Iris pigment epithelial cell (primary cell): ENCODE measurements at places on chromosomes 7 and 10.

DNA sequence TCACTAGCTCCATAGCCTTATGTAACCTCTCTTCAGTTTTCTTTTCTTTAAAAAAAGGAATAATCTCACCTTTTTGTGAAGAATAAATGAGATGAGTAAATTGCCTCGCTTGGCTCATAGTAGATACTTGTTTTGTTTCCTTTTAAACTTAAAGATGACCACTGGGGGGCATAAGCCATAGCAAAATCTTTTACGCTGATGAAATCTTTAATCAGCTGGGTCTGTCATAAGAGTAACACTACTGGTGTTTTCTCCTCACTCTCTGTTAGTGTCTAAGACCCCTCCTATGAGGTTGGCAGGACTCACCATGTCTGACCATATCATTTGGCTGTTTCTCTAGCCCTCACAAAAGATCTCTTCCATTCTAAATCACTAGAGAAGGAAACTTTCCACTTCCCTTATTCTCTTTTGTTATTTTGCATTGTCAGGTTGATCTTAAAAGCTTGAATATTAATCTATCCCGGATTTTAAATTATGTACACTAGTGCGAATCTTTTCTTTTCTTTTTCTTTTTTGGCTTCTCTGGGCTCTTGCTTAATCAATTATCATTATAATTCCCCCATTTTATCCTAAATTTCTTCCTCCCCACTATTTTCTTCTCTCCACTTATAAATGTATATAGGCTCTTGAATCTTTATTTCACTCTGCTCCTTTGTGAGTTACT, 12.5 kb downstream of the STAG3 start:
- DNase-seq = peak; percentile 56

- DNase-seq = peak; percentile 14
Observed at GRCh38 chr10:101258179-101258885, 29.1 kb upstream of the LBX1 start.

- no peak for DNase-seq
Observed at GRCh38 chr10:61986382-61986781, 84.9 kb downstream of the ARID5B start.

DNA sequence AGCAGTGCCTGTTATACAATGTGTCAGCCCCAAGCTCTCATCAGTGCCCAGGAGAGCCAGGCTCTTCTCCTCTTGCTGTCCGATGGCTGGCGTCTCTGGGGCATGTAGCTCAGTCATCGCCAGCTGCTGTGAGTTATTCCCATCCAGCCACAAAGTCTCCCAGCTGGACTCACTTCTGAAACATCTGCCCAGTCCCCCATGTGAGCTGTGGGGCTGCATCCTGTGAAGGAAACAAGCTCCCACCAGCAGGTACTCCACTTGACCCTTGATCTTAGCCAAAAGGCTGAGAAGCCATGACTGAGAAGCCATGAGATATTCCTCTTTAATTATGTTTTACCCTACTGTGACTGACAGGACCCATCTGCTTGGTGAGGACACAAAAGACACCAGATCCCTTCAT, 212.7 kb upstream of the IGFBP3 start:
- no peak for DNase-seq

DNA sequence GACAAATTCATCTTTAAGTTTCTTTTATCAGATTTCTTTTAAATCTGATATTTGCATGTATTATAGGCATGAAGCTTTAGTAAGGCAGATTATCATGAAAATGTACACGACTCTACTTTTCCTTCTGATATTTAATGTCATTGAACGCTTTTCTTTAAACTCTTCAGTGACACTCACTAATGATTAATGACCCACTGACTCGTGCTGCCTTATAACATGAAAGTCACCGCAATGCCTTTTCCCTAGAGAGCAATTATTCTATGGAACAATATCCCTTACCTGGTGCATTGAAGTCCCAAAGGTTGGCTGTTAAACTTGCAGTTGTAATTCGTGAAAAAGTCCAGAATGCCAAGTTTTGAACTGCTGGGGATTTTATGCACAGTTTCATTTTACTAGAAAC, 33.4 kb upstream of the HGF start:
- no peak for DNase-seq

- peak; percentile 75 for DNase-seq
Observed at GRCh38 chr7:152354061-152354460, 81.7 kb downstream of the KMT2C start.

- no peak for DNase-seq
Observed at GRCh38 chr10:14050598-14050997, 280.1 kb downstream of the FRMD4A start.

DNA sequence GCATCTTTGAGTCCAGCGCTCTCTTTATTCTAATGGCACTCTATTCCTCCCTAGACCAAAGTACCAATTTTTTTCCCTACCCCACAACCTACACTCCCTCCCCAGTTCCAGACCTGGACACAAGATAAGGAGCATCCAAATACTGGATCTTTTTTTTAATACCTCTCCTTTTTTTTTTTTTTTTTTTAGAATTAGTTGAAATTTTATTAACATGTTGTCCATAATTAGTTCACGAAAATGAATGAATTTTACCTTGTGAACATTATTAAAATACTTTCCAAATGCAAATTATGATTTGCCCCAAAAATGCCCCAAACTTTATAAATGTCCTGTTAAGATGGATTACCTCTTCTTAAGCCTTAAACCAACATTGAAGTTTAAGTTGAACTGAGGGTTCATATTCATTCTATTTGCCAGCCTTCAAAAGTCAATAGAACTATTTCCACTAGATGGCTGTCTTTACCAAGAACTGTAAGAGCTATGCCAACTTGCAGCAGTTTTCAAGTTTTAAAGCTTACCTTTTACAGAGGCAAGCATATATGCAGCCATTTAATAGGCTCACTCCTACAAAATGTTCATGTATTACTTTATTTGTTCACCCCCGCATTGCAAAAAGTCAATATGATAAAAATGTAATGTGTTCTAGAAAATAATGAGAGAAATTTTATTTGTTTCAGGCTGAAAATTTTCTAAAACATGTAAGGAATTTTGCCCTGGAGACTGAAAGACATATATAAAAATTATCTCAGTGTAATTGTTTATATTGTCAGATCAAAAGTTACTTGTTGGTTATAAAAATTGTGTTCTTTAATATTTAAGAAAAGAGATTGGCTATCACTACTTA, 39.7 kb upstream of the TNKS2 start:
- DNase-seq = peak; percentile 72

DNA sequence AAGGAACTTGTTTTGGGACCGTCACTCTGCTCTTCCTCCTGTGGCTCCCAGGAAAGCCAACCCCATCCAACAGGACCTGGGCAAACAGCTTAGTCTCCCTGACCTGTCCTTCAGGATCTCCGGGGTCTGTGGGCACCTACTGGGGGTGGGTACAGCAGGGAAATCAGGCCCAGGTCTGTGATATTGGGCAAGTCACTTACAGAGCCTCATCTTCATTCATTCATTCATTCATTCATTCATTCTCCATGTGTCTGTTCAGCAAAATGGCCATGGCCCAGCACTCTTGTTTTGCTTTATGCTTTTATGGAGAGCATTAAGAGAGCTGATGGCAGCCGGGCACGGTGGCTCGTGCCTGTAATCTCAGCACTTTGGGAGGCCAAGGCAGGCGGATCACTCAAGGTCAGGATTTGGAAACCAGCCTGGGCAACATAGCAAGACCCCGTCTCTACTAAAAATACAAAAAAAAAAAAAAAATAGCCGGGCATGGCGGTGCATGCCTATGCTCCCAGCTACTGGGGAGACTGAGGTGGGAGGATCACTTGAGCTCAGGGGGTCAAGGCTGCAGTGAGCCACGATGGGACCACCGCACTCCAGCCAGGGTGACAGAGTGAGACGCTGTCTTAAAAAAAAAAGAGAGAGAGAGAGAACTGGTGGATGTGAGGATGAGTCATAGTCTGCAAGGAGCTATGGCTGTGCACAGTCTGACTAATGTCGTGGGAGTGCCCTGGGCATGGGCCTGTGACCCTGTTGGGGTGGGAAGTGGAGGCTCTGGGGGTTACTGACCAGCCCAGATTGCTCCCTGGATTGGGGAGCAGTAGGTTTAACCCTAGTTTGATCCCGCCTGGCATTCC, 54.3 kb downstream of the CLIP2 start:
- DNase-seq = peak; percentile 74

DNA sequence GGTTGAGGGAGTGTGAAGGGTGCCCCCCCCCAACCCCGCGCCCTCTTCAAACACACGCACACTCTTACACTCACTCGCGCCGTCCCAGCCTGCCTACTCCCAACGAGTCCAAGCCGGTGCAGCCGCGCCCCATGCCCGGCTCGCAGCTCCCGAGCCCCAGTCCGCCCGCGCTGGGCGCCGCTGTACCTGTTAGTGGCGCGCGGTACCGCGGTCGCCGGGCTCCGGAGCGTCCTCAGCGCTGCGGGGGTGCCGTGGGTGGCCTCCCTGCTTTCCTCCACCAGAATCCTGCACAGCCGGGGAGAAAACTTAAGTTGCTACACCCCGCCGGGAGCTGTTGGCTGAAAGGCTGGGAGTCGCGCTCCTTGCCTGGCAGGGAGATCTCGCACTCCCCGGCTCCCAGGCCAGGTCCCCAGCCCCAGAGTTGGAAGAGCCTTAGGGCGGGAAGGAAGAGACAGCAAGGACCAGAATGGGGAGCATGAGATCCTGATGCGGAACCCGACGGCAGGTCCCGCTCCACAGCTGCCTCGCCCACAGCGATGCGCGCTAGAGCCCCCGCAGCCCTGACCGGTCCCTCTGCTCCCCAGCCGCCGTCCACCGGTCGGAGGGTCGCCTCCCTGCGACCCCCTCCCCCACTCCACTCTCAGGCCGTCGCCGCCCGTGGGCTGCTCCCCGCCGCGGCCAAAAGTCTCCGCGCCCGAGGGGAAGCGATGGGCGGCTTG, 863 bp downstream of the ST8SIA6 start:
- peak; percentile 37 for DNase-seq

DNA sequence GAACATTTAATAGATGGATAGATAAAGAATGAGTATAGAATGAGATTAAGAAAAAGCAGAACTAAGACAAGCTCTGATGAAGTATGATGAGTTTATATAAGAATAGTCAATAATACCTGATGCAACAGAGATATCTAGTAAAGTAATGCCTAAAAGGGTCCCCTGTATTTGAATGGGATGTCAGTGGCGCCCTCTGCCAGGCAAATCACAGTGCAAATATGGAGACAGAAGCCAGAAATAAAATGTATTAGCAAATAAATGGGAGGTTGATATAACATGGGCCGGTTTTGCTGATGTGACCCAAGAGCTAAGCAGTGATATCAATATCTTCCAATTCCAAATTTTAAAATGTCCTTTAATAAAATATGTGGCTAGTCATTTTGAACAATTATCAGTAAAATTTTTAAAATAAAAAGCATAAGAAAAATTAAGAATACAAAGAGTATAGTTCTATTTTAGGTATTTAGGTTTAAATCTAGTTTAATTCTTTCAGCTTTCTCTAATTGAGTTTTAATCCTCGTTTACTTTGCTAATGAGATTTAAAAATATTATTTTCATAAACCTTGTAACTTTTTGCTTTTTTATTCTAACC, 62.6 kb downstream of the ADK start:
- DNase-seq = peak; percentile 55
